ENCODE measurements at places on chromosomes 16 and 17. TPM values are rescaled to one million over a fixed set of nuclear protein-coding genes. Genes with fewer than 3 reads are reported as not detected.

GRCh38 chr17:73128496-73128895, 36.0 kb upstream of the SLC39A11 start:
- DNase-seq: no peak

DNA sequence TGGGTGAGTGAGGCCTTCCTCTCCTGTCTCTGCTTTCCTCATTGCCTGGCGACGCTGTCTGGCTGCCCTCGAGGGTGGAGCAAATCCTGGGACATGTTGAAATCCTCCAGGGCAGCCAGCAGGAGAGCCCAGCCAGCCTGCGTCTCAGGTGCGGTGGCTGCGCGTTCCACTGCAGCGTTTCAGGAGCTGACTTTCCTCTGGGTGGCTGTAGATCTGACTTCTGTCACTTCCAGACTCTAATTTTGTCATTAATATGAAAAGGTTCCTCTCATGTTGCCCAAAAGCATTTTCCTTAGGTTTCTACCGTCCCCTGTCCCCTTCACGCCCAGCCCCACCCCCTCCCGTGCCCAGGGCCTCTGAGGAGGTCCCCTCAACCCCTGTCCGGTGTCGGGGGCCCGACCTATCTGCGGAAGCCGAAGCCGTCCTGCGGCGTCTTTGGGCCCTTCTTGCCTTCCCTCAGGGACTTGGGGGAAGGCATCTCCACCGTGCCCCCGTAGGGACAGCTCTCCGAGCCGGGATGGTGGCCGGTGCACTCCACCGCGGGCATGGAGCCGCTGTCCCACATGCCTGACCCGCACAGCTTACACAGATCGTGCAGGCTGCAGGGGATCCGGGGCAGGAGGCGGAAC, 95.1 kb downstream of the TBC1D16 start:
- DNase-seq: no peak

GRCh38 chr16:24645739-24646645, 83.5 kb upstream of the TNRC6A start:
- no peak for DNase-seq

GRCh38 chr17:17180741-17181525, 25.2 kb downstream of the PLD6 start:
- DNase-seq: no peak

- peak; percentile 78 for DNase-seq
These were observed 58.1 kb downstream of the CYB5B start for GRCh38 chr16:69482410-69482991.

- DNase-seq: no peak
These were observed 27.0 kb downstream of the BMERB1 start for GRCh38 chr16:15461376-15461775.

GRCh38 chr17:17043461-17044271, 1.4 kb downstream of the MPRIP start:
- no peak for DNase-seq

SPN gene
- polyA plus RNA-seq: 1.3 TPM

HOXB5 gene
- 0.48 TPM for polyA plus RNA-seq

EFNB3 gene
- 5.4 TPM for polyA plus RNA-seq

HES7 gene
- polyA plus RNA-seq: 0.21 TPM

ATP6V0D1 gene
- polyA plus RNA-seq: 71.6 TPM

NPIPB13 gene
- polyA plus RNA-seq: 15.5 TPM

C16orf46 gene
- 0.56 TPM for polyA plus RNA-seq

PDE6G gene
- 4.0 TPM for polyA plus RNA-seq

KRT31 gene
- polyA plus RNA-seq: 2.3 TPM
